ENCODE measurements at places on chromosomes 7 and 10.

- no peak for DNase-seq
Observed at GRCh38 chr7:43653891-43654504, 71.1 kb downstream of the STK17A start.

GRCh38 chr7:143811-144453 lies 48.4 kb upstream of the FAM20C start:
- no peak for DNase-seq

- no peak for DNase-seq
Observed at GRCh38 chr7:121546632-121547543, 150.8 kb upstream of the FAM3C start.

- DNase-seq: peak; percentile 34
Observed at GRCh38 chr7:117872561-117873309, 506 bp downstream of the CTTNBP2 start.

DNA sequence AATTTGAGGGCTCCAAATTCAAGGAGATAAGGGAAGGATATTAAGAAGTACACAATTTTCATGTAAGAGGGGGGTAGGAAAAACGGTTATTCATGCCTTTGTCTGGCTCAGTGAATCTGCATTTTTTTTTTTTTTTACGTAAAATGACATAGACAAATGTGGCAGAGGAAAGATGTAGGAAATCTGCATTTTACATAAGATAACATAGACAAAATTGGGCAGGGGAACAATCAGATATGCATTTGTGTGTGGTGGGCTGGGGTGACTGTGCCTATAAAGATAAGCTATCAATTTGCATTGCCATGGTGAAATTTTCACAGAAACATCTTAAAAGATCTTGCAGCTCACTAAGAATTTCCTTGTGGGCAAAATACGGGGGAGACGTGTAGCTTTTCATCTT lies 92.7 kb upstream of the GPR141 start:
- DNase-seq: no peak

DNA sequence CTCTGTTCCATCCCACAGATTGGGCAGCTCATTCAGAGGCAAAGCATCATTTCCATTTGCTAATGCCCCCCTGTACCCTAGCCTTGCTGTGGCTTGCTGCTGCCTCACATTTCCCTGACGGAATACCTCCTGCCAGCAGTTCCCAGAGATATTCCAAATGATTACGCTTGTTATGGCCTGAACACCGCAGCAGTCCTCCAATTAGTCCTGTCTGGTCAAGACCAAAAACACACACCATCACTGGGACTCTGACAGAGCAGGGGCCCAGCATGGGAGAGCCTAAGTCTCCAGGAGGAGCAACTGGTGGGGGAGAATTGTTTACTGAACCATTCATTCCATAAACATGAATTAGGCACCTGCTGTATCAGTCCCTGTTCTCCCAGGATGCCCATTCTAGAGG lies 6.1 kb downstream of the OGDHL start:
- DNase-seq: no peak

DNA sequence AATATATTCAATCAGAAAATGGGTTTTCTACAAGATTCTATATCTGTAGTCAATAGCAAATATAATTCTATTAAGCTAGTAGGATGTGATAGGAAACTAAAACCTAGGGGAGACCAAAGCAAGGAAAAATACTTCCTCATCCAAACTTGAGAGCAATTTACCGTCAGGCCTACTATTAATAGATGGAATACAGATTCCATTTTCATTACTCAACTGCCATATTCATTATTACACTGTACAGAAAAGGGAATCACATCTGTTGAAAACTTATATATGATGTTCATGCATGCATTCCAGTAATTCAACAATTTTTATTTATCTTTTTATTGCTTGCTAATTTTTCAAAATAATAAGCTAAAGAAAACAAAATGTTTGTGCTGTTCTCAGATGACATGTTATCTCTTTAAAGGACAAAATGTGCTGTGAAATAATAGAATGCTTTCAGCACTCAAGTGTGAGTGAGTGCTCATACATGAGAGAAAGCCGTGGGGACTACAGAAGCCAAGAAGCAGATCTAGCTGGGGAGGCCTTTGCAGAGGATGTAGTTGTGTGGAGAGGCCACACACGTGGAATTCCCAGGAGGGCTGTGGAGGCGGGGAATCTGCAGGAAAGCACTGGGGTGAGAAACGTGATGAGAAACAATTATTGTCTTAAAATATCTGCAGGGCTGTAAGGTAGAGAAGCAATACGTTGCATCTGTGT lies 110.0 kb downstream of the EGFR start:
- no peak for DNase-seq

DNA sequence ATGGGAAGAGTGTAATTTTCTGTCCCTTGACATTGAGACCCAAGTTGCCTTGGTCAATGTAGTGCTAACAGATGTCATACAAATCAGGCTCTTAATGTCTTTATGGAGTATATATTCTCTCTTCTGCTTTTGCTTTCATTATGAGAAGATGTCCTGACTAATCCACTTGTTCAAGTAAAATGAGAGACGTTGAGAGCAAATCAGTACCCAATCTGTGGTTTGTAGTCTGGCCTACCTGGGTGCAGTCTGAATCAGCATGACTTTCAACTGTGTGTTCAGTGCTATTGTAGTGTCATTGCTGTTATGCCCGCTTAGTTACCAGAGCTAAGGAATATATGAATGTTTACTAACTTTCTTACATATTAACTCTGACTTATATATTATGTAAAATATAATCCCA lies 612.4 kb downstream of the ANKRD7 start:
- DNase-seq: no peak

- DNase-seq: no peak
Observed at GRCh38 chr7:139481364-139481763, 2.1 kb downstream of the KLRG2 start.

GRCh38 chr10:109934958-109935793 lies 11.9 kb upstream of the XPNPEP1 start:
- DNase-seq: no peak

DNA sequence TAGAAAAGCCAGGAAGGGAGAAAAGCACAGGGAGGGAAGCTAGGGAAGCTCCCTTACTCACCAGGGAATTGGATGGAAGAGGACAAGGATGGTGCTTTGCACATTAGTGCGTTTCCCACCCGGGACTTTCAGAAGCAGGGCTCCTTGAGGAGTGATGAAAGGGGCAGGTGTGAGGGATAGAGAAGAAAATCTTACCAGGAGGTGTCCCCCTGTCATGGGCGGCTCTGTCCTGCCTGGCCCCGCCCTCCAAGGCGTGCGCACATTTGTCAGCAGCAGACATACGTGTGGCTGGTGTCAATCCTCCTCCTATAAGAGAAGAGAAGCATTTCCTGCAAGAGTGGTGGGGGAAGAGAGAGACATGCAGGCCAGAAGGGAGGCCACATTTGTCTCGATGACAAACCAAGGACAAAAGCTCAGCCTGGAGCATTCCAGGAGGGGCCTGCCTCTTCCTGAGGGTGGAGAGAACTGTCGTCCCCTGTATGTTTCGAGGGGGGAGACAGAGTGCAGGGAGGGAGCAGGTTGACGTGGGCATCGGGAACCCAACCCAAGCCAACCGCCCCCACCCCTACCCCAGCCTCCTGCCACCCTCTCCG lies 47.4 kb upstream of the COMTD1 start:
- no peak for DNase-seq

DNA sequence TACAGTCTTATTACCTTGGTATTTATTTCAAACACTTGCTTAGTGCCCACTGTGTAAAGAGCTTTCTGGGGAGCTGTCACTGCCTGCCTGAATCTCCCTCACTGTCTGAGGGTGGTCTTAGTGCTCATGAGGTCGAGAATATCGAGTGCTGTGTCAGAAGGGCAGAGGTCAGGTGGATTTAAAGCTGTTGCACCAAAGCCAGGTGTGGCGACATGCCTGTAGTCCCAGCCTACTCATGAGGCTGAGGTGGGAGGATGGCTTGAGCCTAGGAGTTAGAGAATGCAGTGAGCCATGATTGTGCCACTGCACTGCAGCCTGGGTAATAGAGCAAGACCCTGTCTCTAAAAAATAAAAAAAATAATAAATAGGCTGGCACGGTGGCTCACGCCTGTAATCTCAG lies 20.9 kb downstream of the CCM2 start:
- DNase-seq: no peak

DNA sequence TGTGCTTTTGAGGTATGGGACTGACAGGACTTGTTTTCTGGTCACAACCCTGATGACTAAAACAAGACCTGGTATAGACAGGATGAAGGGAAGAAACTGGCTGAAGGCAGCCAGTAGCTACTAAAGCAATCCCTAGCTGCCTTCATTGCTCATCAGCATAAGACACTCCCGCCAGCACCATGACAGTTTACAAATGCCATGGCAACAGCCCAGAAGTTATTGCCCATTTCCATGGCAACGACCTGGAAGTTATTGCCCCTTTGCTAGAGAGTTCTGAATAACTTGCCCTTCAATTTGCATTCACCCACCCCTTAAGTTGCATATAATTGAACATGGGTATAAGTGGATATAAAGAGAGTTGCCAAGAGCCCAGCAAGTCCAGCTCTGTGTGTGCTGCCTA lies 169.6 kb upstream of the FAM171A1 start:
- DNase-seq: no peak

DNA sequence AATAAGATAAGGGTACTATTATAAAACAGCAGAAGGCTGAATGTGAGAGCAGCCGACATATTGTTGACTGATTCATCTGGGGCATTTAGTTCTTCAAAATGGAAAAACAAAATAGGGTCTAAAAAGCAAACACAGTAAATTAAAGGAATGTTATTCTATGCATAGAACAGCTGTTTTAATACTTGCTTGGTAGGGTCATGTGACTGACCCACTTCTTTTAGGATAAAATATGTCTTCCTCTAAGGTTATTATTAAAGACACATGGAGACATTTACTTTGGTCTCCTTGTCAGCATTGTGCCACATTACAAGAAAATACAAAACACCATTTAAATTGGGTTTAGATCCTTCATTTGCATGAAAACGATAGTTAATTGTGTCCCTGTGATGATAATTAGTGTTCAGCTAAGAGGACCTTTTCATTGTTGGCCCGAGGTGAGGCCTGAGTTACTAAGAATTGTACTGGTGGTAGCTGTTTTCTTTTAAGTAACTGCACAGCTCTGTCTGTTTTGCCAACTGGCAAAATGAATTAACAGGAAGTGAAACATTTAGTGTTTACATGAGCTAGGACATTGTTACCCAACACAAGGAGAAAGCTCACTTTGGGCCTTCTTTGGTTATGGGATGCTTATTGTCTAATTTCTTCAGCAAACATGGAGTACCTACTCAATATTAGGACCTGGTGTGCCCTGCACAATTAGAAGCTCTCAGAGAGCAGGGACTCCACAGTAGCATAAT lies 764.4 kb downstream of the LRMDA start:
- DNase-seq: no peak

- DNase-seq: peak; percentile 14
Observed at GRCh38 chr7:2043316-2044039, 189.3 kb downstream of the MAD1L1 start.

- no peak for DNase-seq
Observed at GRCh38 chr10:127563718-127564553, 14.8 kb downstream of the NPS start.

DNA sequence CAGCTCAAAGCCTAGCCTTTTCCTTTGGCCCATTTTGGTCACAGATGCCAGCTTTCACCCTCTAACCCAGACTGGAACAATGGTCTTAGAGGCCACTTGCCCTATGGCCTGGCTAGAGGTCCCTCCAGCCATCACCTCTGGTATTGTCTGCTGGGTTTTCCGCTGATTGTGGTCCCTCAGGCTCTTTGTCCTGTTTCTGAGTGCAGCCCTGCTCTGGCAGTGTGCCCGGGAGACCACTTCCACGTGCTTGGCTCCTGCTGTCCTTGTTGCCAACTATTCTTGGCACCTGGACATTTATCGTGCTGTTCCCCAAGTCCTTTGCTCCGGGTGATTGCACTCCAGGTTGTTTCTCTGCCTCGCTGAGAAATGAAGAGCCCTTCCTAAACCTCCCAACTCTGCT lies 53.3 kb upstream of the FAM180A start:
- no peak for DNase-seq

- no peak for DNase-seq
Observed at GRCh38 chr10:129513312-129513711, 46.3 kb downstream of the MGMT start.

- DNase-seq: no peak
Observed at GRCh38 chr10:29703271-29703670, 68.5 kb upstream of the SVIL start.

- no peak for DNase-seq
Observed at GRCh38 chr7:125606671-125607070, 677.0 kb upstream of the POT1 start.

DNA sequence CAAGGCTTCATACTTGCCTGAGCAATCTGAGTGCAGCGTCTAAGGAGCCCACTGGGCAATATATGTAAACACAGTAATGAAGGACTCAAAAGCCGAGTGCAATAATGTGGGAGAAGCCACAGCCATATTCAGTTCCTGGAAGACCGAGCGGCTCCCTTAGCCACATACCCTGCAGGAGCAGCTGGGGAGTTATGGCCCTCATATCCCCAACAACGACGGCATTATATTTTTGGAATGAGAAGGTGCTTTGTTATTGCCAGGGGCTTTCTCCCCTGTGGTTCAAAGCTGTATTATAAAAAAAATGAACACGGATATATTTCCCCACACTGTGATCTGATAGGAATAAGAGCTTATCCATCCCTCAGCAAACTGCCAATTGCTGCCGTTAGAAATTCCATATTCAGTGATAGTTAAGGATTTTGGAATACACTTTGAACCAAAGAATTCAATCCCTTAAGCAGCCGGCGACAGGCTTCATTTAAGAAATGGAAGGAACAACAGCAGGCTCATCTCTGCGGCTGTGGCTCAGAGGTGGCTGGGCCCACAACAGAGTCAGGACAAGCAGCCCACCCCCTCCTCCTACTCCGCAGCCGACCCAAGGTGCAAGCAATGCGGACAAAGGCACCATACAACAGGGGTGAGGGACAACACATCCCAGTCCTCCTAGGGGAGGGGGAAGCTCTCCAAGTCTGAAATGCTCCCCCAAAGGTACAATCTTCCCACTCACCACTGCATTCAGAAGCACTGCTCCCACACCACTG lies 77.2 kb downstream of the TNS3 start:
- DNase-seq: no peak

DNA sequence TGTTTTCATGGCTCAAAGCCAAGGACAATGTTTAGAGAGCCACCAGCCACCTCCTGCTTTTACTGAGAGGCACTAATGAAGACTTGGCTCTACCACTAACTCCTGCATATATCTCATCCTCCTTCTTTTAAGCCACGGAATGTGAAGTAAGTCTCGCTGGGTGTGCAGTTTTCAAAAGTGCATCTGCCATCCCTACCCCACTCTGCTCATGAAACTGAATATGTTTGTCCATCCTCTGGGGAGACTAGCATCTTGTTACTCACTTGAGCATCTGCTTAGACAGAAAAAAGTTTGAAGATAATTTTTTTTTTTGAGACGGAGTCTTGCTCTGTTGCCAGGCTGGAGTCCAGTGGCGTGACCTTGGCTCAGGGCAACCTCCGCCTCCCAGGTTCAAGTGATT lies 40.8 kb downstream of the EPDR1 start:
- no peak for DNase-seq

All from tibial artery (tissue), 4 donors.